ENCODE measurements at places on chromosomes 1 and 21. TPM values are rescaled to one million over a fixed set of nuclear protein-coding genes. Genes with fewer than 3 reads are reported as not detected.

Gene TCP10L
- total RNA-seq: not detected

Gene MORN1
- 5.8 TPM for total RNA-seq

Gene BSND
- total RNA-seq: not detected

Gene CDC42BPA
- 0.23 TPM for total RNA-seq

Gene FCMR
- 191 TPM for total RNA-seq

Gene GBP1
- total RNA-seq: 4.8 TPM

Gene LCE2A
- total RNA-seq: not detected

Gene MIXL1
- 0.40 TPM for total RNA-seq

Gene CHI3L1
- 0.24 TPM for total RNA-seq

Gene IL19
- total RNA-seq: not detected

GRCh38 chr21:46189213-46189958 is 5.1 kb upstream of the SPATC1L start:
- no peak for DNase-seq

DNA sequence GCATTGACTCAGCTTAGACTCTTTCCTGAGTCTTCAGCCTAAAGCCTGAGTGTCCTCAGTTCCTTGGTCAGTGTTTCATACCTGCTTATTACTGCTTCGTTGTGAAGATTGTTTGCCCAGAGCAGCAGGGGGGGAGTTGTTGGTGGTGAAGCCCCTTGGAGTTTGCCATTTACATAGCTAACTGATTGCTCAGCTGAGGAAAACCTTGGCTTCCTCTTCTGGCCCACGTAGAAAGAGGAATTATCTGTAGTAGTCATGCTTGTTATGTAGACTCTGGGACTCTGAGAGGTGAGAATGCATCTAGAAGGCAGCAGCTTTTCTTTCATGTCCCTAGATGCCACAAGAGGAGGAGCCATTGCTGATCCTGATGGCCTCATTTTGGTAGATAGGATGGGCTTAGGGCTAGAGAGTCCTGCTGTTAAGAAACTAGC is 125.9 kb downstream of the MAST2 start:
- no peak for DNase-seq

DNA sequence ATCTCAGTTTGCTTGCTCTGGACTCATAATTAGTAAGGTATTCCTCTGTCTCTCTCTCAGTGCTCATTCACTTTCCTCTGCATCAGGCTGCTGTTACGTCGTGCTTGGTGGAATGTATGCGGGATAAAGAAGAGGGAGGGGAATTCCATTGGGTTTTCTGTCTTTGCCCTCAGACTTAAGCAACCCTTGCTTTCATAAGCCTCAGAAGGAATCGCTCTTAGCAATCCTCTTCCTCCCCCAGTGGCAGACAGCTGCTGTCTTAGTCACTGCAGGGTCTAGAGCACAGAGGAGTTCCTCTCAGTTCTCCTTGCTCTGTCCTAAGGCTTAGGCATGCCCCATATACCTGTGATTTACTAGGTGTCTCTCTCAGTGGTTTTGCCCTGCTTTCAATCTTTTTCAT is 19.1 kb upstream of the NTMT2 start:
- peak; percentile 72 for DNase-seq

DNA sequence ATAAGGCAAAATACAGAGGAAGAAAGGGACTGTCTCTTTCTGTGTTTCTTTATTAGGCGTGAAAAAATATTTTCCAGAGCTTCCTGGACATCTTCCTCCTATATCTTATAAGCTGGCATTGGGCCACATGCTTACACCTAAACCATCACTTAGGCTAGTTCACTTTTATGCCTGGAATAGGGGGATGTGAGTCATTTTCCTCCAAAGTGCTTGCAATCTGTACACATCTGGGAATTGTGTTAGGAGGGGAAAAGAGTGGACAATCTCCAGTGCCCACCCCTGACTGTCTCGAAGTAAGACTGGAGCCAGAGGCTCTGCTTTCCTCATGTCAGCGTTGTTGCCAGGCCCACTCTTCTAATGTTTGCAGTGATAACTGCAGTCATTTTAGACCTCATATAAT is 29.9 kb downstream of the GIPC2 start:
- no peak for DNase-seq

GRCh38 chr1:231315887-231316286 is 21.8 kb downstream of the EXOC8 start:
- no peak for DNase-seq

GRCh38 chr1:103477101-103477500 is 48.4 kb upstream of the RNPC3 start:
- DNase-seq: no peak

DNA sequence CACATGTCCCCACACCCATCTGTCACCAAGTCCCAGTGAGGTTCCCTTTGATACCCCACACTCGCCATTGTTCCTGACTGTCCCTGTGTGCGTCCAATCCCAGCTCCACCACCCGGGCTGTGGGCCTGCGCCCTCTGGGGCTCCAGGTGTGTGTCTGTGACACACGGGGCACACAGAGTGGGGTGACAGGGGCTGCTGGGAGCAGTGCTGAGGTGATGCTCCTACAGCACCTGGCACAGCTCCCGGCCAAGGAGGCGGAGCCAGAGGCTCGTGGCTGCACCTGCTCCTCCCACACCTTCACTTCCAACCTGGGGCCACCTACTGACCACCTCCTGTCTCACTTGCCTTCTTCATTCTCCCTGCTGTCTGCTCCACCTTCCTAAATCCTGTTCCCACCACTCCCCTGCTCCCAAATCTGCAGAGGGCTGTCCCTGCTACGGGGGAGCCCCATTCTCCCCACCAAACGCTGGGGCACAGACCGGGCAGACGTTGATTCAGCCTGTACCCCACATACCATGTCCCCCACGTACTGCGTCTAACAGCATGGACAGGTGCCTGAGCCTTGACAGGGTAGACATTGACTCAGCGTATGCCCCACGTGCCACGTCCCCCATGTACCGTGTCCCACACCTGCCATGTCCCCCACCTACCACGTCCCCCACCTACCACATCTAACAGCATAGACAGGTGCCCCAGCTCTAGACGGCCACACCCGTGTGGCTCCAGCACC is 16.4 kb downstream of the WDR4 start:
- DNase-seq: no peak

GRCh38 chr21:43810505-43811261 is 21.3 kb downstream of the RRP1 start:
- peak; percentile 51 for DNase-seq

GRCh38 chr1:198244772-198245171 is 88.0 kb downstream of the NEK7 start:
- no peak for DNase-seq

- peak; percentile 34 for DNase-seq
Measured at GRCh38 chr1:172429331-172430127, 9.0 kb downstream of the C1orf105 start.

DNA sequence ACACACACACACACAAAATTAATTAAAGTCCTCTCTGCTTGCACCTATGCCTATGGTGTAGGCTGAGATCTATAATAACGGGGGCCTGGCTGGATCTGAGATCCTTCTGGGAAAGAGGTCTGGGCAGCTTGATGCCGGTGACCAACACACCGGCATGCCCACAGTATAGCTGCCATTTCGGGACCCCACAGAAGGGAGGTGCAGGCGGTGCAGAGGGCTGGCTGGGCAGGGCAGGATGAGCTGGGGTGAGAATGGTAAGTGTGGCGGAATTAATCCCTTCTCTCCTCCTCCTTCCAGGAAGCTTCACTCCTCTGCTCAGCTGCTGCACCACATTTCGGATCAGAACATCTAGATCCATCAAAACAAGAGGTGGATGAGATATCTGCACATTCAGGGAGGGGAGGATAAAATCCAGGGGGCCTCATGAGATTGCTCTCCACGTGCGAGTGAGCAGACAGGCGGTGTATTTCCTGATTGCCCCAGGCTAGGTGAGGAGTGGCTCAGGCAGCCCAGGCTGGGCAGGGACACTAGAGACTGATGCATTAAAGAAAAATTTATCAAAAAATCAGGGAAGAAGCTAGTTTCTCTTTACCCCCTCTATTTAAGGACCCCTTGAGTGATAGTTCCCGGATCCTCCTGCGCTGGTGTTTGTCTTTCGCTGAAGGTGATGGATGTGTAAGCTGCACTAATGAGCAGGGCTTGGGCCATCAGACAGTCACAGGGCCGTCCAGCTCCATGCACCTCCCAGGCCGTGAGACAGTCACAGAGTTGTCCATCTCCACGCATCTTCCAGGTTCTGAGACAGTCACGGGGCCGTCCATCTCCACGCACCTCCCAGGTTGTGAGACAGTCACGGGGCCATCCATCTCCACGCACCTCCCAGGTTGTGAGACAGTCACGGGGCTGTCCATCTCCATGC is 449.9 kb downstream of the PTPRU start:
- no peak for DNase-seq

DNA sequence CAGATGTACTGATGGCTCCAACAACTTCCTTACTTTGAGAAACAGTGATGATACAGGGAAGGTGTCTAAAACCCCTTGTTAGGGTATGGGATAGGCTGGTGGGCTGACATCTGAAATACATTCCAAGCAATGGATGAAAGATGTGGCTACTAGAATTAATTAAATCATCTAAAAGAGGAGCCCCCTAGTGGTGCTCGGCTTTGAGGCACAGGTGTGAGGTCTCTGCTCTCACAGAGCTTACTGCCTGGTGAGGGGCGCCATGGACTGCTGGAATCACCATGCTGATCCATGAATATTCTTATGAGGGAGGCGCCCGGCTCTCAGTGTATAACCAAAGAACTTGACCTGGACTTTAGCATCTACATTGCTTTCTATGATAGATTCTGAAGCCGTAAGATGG is 48.5 kb downstream of the GNG4 start:
- DNase-seq: no peak

DNA sequence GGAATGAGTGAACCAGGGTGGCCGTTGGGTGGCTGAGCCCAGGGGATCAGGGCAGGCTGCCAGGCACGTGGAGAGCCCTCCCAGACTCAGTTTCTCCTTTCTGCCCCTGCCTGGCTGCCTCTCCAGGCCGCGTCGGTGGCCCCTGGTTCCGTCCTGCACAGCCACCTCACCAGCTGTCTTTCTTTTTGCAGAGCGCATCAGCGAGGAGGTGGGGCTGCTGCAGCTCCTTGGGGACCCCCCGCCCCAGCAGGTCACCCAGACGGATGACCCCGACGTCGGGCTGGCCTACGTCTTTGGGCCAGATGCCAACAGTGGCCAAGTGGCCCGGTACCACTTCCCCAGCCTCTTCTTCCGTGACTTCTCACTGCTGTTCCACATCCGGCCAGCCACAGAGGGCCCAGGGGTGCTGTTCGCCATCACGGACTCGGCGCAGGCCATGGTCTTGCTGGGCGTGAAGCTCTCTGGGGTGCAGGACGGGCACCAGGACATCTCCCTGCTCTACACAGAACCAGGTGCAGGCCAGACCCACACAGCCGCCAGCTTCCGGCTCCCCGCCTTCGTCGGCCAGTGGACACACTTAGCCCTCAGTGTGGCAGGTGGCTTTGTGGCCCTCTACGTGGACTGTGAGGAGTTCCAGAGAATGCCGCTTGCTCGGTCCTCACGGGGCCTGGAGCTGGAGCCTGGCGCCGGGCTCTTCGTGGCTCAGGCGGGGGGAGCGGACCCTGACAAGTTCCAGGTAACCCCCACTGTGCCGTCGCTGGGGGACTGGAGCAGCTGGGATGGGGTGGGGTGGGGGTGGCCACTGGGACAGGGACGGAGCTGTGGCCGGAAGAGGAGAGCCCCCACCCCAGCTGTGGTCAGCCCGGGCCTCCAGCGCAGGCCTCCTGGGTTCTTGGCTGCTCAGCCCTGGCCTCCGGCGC is 63.3 kb downstream of the COL18A1 start:
- no peak for DNase-seq

DNA sequence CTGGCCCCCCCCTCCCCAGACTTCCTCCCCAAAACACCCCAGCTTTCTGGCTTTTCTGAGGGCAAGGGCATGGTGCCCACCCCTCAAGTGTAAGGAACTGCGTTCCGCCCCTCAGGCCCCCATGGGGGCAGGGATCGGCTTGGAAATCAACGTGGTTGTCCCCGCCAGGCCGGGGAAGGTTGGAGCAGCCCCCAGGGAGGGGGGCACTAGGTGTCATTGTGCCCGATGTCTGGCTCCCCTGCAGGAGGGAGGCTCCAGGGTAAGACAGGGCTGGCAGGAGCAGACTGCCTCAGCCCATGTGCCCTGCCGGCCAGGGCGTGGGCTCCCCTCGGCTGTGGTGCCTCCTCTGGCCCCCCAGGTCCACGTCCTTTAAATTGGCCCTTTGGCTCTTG is 7.4 kb upstream of the TFAP2E start:
- no peak for DNase-seq

GRCh38 chr1:94218332-94218731 is 19.1 kb downstream of the ARHGAP29 start:
- DNase-seq: no peak

GRCh38 chr1:78126506-78126905 is 80.7 kb downstream of the GIPC2 start:
- DNase-seq: no peak

DNA sequence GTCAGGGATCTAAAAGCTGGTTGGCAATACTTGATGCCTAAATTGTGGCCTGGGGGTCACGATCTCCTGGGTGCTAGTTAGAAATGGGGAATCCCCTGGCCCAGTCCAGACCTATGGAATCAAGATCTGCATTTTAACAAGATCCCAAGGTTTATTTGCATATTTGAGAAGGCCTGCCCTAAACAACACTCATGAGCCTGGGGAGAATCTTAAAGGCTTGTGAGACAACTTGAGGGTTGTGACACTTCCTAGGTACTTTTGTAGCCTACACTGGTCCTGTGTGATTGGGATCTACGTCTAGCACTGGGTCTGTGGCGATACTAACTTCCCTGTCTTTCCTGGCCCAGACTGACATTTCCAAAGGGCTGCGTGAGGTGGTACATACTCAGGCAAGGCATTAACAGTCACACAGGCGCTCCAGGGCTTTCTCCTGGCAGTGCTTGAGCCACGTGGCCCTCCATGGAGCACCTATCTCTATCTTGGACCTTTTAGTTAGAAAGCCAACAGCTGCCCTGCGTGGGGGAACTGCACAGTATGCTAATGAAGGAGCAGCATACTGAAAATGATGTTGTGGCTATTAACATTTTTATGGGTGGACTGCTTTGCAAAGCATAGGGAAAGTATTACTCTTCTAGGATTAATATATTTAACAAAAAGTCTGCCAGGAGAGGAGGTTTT is 263.1 kb downstream of the ST6GALNAC3 start:
- DNase-seq: no peak

DNA sequence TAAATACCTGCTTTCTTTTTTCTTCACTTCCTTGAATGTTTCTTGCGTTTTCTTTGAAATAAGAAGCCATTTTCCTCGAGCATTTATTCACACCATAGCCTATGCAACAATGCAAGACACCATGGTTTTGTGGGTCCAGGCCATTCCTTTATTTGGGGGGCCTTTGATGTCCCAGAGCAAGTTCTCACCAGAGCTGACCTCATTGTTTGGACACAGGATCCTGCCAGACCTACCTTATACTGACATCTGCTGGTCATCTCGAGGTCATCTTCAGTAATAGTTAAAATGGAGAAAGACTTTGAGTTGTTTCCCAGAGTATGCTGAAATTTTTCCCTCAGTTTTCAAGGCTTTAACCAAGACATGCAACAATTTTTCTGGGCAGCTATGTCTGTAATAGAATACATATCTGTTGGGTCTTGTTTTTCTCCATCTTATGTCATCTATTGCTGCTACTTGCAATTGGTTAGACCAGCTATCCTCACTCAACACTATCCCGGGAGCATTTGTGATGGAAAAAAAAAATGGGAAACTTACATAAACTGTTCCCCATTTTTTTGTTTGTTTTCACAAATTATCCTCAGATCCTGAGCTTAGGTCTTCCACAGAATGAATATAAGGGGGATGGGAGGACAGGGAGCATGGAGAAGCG is 34.0 kb upstream of the BACE2 start:
- no peak for DNase-seq

- no peak for DNase-seq
Measured at GRCh38 chr1:67336783-67337182, 29.1 kb downstream of the IL12RB2 start.

Measured in GM12878 (cell line).